ENCODE measurements at places on chromosomes 5 and 9. TPM values are rescaled to one million over a fixed set of nuclear protein-coding genes. Genes with fewer than 3 reads are reported as not detected.

The ABLIM3 gene
- total RNA-seq = 57.4 TPM

The SCAMP1 gene
- total RNA-seq = 31.2 TPM

The BOD1 gene
- 61.5 TPM for total RNA-seq

The GLRA1 gene
- total RNA-seq = not detected

The GABRB2 gene
- 2.5 TPM for total RNA-seq

The CSF1R gene
- total RNA-seq = 11.5 TPM

The CENPK gene
- total RNA-seq = 1.4 TPM

The LCN1 gene
- not detected for total RNA-seq

The NSA2 gene
- total RNA-seq = 129 TPM

The GPRIN1 gene
- total RNA-seq = 0.64 TPM

The PCSK5 gene
- total RNA-seq = 12.7 TPM

The C5orf34 gene
- total RNA-seq = 3.3 TPM

The SPATA31E1 gene
- total RNA-seq = not detected

The PCDHB4 gene
- total RNA-seq = 7.5 TPM

Data from breast epithelium (tissue), 4 donors.